ENCODE measurements at places on chromosomes 2 and 18.
A peak's percentile ranks its signal among the peaks of the same experiment; 100 is the strongest.

DNA sequence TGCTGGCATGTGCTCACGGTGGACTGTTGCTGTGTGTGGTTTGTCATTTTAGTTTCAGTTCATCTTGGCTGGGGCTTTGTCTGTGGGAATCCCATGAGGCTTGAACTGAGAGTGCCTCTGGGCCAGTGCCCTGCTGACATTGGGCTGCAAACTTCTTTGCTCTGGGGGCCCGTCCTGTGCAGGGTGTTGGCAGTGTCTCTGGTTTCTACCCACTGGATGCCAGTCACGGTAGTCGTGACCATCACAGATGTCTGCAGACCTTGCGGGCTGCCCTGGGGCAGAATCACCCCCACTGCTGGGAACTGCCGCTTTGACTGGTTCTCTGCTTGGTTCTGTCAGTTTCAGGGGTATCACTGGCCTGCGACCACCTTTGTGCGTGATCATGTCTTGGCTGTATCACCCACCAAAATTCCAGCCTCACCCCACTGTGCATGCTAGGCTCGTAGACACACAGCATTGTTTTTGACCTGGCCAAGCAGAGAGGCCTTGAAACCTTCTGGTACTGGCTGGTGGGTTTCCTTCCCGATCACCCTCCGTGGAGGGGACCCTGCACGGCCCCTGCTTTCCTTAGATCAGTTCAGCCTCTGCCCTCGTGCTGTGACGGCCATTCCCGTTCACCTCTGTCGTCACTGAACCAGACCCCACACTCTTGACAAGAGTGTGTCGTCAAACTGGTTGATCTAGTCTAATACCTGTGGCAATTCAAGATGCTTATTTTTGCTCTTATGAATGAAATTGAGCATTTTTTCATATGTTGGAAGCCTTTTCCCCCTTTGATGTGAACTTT, 57.6 kb downstream of the KCNG2 start:
- no peak for DNase-seq

- peak; percentile 74 for DNase-seq
Observed at GRCh38 chr2:135742325-135742757, 686 bp downstream of the UBXN4 start.

DNA sequence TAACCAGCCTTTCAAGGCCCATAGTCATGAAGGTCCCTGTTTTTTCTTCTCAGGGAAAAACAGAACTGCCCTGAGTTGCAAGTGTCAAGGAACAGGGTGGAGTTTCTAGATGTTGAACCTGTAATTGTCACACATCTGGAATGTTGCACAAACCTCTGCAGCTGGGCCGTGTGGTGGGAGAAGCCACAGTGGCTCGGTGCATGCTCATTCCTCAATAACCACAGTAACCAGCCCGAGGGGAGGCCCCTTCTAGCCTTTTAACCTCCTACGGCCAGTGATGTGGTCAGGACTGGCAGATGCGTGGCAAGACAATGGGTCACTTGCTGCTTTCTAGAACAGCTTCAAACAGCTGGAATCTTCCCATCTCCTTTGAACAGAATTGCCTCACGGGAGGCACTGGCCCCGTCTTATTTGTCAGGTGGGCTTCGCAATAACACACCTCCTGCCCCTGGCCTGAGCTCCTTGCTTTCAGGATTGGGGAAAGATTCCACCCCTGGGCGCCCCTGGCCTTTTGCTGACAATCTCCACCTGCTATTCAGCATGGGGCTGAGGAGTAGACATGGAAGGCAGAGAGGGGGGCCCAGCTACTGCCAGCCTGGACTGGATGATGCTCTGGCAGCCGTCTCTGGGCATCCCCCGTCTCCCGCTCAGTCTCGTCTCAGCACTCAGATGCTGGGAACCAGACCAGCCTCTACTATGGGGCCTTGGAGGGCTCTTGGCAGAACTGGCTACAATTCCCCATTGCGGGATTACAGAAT, 102.9 kb downstream of the KLHL29 start:
- DNase-seq: no peak

- DNase-seq: peak; percentile 64
Observed at GRCh38 chr2:61658841-61659780, 121.0 kb upstream of the XPO1 start.

- peak; percentile 20 for DNase-seq
Observed at GRCh38 chr18:58355243-58355642, 273.6 kb downstream of the ALPK2 start.

- DNase-seq: peak; percentile 43
Observed at GRCh38 chr2:74379851-74380789, at the start of gene DCTN1. TSS of gene DCTN1 (minus strand) at chr2:74380311. CDS start at chr2:74380037, 274 bp downstream.

- DNase-seq: no peak
Observed at GRCh38 chr2:29405707-29406106, 290.5 kb downstream of the CLIP4 start.

- no peak for DNase-seq
Observed at GRCh38 chr2:4684921-4685320, 981.5 kb downstream of the DCDC2C start.
